ENCODE measurements at places on chromosomes 2 and 18. TPM values are rescaled to one million over a fixed set of nuclear protein-coding genes. Genes with fewer than 3 reads are reported as not detected.

DNA sequence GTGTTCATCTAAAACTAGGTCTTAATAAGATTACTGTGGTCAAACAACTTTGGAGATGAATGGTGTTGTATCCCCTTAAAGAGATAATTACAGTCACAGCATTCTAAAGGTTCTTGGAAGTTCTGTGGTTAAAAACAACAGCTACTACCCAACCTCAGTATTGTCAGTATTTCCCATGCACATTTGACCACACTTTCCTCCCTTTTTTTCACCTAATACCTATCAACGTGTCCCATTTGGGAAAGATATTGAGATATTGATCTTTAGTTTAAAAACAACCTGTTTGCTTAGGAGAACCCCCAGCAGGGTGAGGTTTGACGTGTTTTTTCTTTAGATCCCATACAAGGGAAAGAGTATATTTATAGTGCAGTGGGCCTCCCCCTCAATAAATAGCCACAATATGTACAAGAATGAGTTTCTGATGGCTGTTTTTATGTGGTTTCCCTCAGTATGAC lies 65.6 kb downstream of the WDR7 start:
- H3K27me3 ChIP-seq, result no peaks in the 10 kb centered on the region
- H3K27ac ChIP-seq, result no peak overlapping the region
- no peak for DNase-seq
- H3K4me3 ChIP-seq, result no peak overlapping the region
- H3K4me1 ChIP-seq, result no peaks in the 10 kb centered on the region
- H3K36me3 ChIP-seq, result no peaks in the 10 kb centered on the region

DNA sequence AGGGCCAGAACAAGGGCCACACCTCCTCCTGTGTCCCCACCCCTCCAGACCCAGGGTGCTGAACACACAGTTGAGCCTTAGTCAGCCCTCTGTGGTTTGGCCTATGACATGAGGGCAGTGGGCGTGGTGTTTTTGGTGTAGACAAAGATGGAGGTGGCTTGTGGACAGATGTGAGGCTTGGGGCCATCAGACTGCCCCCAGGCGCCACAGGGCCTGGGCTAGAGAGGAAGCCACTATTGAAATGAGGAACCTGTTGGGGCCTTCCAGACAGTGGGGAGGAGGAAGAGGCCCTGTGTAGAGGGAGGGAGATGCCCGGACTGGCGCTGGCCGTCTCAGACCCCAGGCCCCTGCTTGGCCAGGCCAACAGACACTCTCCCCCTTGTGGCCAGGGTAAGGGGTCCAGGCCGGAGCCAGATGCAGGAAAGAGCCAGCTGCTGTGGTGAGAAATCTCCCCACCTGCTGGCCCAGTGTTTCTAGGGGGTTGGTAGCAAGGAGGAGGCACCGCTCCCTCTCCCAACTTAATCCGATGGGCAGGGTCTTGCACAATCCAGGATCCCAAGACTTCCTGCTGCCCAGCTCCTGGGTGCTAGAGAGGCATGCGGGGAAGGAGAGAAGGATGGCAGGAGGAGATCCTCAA lies 53.8 kb downstream of the SMAD7 start:
- H3K4me3 ChIP-seq, result no peak overlapping the region
- H3K36me3 ChIP-seq, result peaks cover 5% of the 10 kb centered on the region
- peaks cover 29% of the 10 kb centered on the region for H3K4me1 ChIP-seq
- peak; percentile 65 for DNase-seq
- no peaks in the 10 kb centered on the region for H3K27me3 ChIP-seq
- peak overlapping the region; percentile 10 for H3K27ac ChIP-seq

GRCh38 chr2:45724335-45724734 lies 72.9 kb downstream of the PRKCE start:
- H3K4me3 ChIP-seq, result no peak overlapping the region
- H3K27me3 ChIP-seq, result no peaks in the 10 kb centered on the region
- H3K4me1 ChIP-seq, result peaks cover 9% of the 10 kb centered on the region
- H3K36me3 ChIP-seq, result no peaks in the 10 kb centered on the region
- no peak overlapping the region for H3K27ac ChIP-seq

EML6 gene
- total RNA-seq, result 1.1 TPM

KCNG2 gene
- total RNA-seq, result not detected

DNA sequence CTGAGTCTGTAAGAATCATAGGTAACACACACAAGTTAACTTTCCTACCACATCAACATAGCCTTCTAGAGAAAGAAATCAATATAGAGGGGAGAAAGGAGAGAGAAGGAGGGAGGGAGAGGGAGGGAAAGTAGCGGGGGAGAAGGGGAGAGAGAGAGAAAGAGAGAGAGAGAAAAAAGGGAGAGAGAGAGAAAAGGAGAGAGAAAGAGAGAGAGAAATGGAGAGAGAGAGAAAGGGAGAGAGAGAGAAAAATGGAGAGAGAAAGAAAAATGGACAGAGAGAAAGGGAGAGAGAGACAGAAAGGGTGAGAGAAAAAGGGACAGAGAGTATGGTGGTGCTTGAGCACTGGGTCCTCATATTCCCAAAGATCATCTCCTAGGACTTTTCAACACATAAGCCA lies 591.7 kb downstream of the ZEB2 start:
- no peak overlapping the region for H3K27ac ChIP-seq
- no peaks in the 10 kb centered on the region for H3K27me3 ChIP-seq
- no peaks in the 10 kb centered on the region for H3K36me3 ChIP-seq
- H3K4me3 ChIP-seq, result no peak overlapping the region
- no peak for DNase-seq
- peaks cover 2% of the 10 kb centered on the region for H3K4me1 ChIP-seq

Measured in Calu3 (cell line).